Panc1 (cell line): ENCODE measurements at places on chromosomes 2 and 18.

GRCh38 chr2:119433636-119434327 lies 2.1 kb downstream of the TMEM37 start:
- DNase-seq = no peak

GRCh38 chr2:63477686-63478085 lies 110.6 kb downstream of the WDPCP start:
- no peak for DNase-seq

DNA sequence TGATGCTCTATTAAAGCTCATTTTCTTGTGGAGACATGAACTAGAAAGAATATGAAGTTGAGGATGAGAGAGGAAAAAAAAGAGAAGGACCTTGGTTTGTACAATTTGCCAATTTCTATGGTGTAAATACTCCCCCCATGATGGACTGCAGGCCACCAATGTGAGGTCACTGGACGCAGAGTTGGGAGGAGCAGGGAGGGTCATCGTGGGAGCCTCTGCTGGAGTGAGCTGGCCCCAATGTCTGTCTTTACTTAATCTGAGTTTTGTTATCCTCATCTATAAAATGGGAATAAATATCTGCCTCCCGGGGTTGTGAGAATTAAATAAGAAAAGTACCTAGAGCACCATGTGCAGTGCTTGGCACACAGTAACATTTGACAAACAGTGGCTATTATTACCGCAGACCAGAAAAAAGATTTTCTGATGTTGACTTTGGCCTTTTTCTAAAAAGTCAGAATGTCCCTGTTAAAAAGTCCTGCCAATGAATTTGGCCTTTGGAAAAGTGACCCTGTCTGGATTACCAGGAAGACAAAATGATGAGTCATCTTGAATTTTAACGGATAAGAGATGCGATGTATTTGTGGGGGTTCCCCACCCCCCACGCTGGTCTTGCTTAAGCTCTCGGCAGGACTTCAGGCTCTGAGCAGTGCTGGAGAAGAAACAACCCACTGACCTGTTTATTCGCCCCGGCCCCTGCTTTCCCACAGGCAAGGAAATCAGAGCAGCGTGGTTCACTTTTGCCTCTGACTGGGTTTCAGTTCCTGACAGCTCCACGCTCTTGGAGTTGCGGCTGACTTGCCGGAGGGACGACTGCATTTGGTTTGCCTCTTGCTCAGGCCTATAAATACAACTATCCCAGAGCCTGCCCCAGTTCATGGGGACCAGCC lies 50.3 kb upstream of the FOSL2 start:
- DNase-seq = no peak

DNA sequence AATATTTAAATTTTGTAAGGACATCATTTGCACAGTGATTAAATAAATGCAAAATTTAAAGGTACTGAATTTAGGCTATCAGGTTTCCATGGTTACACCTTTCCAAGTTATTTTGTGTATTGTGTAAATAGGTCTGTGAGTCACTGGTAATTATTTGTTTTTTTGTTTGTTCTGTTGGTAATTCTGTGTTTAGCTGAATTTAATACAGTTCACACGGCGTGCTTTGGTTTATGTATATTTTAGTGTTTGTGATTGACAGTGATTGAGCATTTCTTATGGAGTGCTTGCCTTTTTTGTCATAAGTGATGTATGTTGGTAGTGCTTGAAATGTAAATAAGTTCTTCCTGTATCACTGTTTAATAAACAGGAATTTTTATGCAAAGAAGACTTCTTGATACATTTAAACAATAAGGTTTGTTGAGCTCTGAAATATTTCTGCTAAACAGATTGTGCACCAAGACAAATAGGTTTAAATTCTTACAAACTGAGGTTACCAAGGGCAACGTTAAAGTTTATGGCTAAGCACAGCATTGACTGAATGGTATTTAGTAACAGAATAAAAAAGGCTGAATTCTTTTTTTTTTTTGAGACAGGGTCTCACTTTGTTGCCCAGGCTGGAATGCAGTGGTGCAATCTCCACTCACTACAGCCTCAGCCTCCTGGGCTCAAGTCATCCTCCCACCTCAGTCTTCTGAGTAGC lies 38.3 kb upstream of the DLX1 start:
- no peak for DNase-seq

- DNase-seq = no peak
Observed at GRCh38 chr2:144241801-144242200, 278.1 kb downstream of the ZEB2 start.

GRCh38 chr18:39724652-39725051 lies 2159.1 kb upstream of the CELF4 start:
- DNase-seq = no peak

- DNase-seq = no peak
Observed at GRCh38 chr18:59488899-59489298, 129.8 kb upstream of the LMAN1 start.

DNA sequence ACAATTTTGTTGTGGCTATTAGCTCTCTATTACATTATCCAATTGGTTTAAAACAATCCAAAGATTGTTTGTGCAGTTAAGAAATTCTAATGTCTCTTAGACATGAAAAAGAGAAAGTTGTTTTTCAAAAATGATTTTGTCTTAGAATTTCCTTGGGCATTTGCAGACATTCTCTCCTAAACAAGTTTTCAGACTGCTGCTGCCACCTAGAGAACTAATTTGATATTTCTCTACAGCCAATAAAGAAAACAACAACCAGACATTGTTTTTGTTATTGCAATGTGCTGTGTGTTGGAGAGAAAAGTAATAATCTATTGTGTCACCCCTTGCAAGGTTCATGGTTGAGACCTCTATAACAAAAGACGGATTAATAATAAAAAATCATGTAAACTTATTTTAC lies 119.0 kb upstream of the SYT4 start:
- DNase-seq = no peak

GRCh38 chr2:85221067-85221691 lies 88.0 kb downstream of the TCF7L1 start:
- no peak for DNase-seq

DNA sequence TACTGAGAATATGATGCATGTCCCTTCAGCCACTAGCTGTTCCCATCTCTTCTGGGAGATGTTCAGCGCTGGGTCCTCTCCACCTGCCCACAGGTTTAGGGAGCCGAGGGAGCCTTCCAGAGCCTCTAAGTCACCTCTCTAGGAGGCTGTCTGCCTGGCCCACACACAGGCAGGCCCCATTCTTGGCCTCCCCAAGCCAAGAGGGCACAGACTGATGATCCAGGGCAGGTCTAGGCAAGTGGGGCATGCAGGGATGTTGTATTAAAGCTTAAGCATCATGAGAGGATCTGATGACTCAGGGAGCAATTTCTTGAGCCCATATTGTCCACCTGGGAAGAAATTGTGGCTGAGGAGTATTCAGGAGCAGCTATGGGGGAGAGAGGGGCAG lies 19.9 kb downstream of the TMSB10 start:
- DNase-seq = no peak

DNA sequence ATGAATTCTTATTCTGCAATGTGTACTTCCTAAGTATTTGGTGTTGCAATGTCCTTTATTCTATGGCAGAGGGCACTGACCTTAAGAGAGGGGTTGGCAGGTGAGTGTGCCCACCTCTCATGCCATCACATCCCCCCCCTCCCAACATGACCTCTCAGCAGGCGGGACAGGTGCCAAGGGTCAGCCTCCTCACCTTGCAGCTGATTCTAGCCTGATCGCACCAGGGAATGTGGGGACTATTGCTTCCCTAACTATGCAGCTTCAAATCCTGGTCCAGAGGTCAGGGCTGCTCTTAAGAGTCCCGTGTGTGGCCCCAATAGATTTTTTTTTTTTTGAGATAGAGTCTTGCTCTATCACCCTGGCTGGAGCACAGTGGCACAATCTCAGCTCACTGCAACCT lies 9.5 kb downstream of the HJURP start:
- DNase-seq = no peak

DNA sequence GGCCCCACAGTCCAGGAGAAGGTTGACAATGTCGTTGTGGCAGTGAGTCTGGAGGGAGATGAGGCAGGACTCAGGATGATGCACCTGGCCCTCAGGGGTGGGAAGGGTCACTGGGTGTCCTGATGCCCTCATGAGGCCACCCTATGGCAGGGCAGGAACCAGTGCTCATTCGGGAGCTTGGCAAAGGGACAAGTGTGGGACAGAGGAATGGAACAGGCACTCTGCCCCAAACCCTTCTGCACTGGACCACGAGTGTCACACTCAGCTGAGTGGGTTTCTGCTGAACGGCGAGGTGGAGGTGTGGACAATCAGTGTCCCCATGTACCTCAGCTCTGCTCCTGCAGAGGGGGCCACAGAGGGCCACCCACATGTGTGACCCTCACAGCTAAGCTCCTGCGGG lies 32.0 kb downstream of the ANKMY1 start:
- DNase-seq = no peak

- no peak for DNase-seq
Observed at GRCh38 chr2:220336771-220337170, 709.3 kb downstream of the SLC4A3 start.

DNA sequence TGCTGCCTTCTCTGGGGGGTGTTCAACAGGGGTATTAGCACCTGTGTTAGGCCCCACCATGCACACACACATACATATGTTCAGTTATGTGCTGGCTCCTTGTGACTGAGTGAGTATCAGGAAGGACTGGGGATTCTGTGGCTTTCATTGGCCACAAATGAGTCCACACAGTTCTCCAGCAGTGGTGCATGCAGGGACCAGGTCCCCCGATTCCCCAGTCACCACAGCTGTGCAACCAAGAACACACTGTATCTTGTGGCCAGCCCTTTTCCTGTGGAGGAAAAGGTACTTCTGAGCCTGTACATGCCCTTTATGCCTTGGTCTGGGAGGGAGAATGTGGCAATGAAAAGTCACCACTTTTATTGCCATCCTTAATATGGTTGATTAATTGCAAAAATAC lies 74.9 kb upstream of the KLF7 start:
- no peak for DNase-seq

DNA sequence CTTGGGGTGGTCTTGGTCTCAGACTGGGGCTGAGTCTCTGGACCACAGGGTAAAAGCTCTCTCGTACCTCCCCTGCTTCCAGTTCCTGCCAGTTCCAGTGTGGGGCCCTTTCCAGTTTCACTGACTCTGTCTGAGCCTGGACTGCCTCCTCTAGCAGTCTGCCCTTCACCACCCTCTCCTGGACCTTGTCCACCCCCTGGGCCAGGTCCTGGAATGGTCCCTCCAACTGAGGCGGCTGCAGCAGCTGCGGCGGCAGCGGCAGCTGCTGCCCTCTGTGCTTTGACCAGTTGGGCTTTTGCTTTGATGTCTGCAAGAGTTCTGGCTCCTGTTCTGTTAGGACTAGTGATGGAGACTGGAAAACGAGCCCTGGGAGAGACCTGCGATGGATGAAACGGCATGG lies 70.7 kb upstream of the DTNB start:
- DNase-seq = no peak

GRCh38 chr2:71950256-71951082 lies 197.2 kb downstream of the CYP26B1 start:
- DNase-seq = no peak

DNA sequence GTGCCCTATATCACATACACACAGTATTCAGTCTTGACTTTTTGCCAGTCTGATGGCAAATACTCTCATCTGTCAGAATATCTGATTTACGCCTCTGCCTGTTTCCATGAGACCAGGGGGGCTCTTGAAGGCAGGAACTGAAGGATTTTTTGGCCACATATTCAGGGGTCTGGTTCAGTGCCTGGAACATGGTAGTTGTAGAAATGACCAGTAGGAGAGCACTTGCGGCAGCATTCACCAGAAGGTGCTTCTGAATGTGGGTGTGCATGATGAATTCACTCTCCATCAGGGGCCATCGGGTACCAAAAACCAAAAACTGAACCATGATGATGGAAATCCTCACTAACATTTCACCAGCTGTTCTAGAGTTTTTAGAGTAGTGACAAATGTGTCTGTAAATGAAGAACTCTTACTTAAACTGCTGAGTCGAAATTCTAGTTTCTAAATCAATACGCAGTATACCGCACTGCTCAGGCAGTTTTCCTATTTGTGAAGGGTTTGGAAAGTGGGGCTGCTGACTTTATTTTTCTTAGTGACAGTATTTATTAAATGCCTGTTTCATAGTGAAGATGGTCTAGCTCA lies 54.6 kb downstream of the MERTK start:
- no peak for DNase-seq

GRCh38 chr18:55444536-55444935 lies 143.5 kb downstream of the TCF4 start:
- no peak for DNase-seq

DNA sequence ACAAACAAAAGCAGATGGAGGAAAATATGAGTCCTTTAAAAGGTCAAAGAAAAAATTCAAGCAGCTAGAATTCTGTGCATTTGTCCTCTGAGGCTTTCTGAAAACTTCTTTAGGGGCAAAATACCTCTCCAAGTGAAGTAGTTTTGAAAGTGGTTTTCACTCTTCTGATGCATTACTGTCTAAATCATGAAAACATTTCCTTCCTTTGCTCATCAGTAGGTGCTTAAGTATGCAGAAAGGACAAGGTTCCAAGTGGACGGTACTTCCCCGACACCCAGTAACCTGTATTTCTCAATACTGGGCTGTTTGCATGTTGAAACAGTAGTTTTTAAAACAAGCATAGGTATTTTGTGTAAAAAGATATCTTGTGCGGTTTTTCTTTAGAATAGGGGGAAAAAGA lies 189.1 kb upstream of the ERBB4 start:
- DNase-seq = no peak

- no peak for DNase-seq
Observed at GRCh38 chr2:171523088-171524017, 1.1 kb downstream of the CYBRD1 start.

DNA sequence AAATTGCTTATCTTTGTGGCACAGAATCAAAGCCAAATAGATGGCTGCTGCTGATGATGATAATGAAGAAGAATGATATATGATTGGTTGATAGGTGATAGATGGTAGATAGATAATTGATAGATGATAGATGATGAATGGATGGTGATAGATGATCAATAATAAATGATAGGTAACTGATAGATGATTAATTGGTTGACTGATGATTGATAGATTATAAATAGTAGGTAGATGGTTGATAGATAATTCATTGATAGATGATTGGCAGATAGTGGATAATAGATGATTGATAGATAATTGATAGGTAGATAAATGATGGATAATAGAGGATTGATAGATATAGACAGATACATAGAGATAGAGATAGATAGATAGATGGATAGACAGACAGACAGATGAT lies 430.2 kb downstream of the EIPR1 start:
- no peak for DNase-seq
